ENCODE measurements at places on chromosomes 5 and 9. TPM values are rescaled to one million over a fixed set of nuclear protein-coding genes. Genes with fewer than 3 reads are reported as not detected.

Gene GRIN1
- total RNA-seq: 29.8 TPM

Gene NFIB
- total RNA-seq: 104 TPM

Gene GDA
- total RNA-seq: 21.6 TPM

Gene FAM200C
- total RNA-seq: 33.8 TPM

Gene TOR1A
- 21.6 TPM for total RNA-seq

Gene DND1
- total RNA-seq: 0.82 TPM

Gene F2RL2
- under 0.01 TPM for total RNA-seq

Gene PCDH1
- 41.2 TPM for total RNA-seq

Gene GGTA1
- total RNA-seq: 2.4 TPM

Gene PPP2R2B
- total RNA-seq: 136 TPM

Gene PAEP
- not detected for total RNA-seq

Gene MAT2B
- total RNA-seq: 37.1 TPM

Gene CRAT
- 12.2 TPM for total RNA-seq

Gene WDR31
- 2.4 TPM for total RNA-seq

Gene CDH9
- 31.4 TPM for total RNA-seq

Gene IFNB1
- not detected for total RNA-seq

Gene PDCD1LG2
- 0.41 TPM for total RNA-seq

Gene LVRN
- total RNA-seq: 1.6 TPM

Gene OR1J1
- total RNA-seq: not detected

Gene PCDHGA9
- total RNA-seq: 6.9 TPM

Gene CD72
- total RNA-seq: 0.41 TPM

Gene CDKN2B-AS1
- 0.41 TPM for total RNA-seq

Gene PARP8
- 48.5 TPM for total RNA-seq

Gene IL9
- not detected for total RNA-seq
